NCI-H1436 treated with DMSO at 0.1 percent for 48 hours (cell line): ENCODE measurements at places on chromosomes 6 and 20.

DNA sequence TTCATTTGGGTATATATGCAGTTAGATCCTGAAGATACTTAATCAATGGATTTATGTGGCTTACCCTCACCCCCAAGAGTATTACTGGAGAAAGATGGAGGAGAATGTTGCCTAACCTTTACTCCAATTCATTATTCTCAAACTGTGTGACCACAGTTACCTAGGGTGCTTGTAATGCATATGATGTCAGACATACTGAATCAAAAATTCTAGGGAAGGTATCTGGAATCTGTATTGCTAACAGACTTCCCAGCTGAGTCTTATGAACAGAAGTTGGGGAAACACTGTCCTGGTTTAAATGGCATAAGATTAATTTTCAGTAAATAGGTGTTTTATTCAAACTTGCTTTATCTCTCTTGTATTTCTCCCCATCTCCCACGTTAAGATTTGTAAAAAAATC lies 83.9 kb downstream of the PKIB start:
- no peak for DNase-seq

DNA sequence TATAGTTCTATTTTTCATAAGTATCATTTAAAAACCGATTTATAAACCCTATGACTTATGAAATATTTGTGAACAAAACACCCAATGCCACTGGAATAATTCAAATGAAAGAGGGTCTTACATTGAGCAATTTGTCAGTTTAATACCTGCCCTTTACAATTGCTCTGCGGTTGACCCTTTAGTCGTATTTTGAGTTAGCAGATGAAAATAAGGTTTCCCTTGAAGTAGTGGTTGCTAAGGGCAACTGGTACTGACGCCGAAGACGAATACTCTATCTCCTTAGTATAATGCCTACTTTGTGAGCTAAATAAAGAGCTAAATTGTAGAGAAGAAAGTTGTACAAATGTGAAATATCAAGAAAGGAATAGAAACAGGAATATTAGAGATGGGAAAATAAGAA lies 69.4 kb downstream of the KCNQ5 start:
- no peak for DNase-seq

- no peak for DNase-seq
Observed at GRCh38 chr6:125451750-125452149, 150.0 kb upstream of the HDDC2 start.

DNA sequence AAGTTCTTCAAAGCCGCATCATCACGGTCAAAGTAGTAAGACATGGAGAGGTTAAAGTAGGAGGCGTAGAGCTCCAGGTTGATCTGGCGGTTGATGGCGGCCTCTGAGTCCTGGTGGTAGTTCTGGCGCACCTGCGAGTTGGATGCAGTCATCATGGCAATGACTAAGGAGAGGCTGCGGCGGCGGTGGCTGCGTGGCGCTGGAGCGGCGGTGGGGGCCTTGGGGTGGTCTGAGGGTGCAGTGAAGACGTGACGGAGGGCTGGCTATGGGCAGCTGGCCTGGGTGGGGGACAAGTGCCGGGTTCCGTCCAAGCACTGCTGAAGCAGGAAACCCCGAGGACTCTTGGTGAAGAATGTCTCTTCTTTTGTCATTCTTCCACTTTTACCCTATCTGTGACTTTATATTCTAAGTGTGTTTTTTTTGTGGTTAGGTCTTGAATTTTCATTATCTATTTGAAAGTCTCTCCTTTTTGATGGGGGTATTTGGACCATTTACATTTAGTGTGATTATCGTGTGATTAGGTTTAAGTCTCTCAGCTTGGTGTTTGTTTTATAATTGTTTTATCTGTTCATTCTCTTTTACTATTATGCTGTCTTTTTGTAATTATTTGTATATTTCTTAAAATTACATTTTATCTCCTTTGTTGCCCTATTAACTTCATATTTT lies 94.6 kb downstream of the TFAP2B start:
- no peak for DNase-seq

GRCh38 chr6:108114841-108115597 lies 40.5 kb upstream of the OSTM1 start:
- no peak for DNase-seq

GRCh38 chr6:161281092-161281491 lies 7.2 kb upstream of the AGPAT4 start:
- no peak for DNase-seq

GRCh38 chr6:163529605-163530004 lies 115.1 kb downstream of the QKI start:
- no peak for DNase-seq

- no peak for DNase-seq
Observed at GRCh38 chr20:44536175-44536574, 14.3 kb upstream of the SERINC3 start.

DNA sequence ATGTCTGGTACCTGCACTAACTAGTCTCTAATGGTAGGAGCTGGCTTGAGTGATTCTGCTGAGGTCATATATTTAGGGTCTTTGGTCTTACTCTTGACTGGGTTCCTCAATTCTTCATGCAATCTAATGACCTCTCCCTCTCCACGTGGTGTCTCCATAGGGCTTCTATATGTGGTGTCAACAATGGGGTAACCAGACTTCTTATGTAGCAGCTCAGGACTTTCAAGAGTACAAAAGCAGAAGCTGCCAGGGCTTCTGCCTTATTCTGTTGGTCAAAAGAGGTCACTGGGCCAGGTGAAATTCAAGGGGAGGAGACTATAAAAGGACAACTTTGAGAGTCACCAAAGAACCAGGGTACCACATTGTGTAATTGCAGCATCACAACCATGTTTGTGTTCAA lies 54.3 kb downstream of the NUS1 start:
- DNase-seq, result no peak

DNA sequence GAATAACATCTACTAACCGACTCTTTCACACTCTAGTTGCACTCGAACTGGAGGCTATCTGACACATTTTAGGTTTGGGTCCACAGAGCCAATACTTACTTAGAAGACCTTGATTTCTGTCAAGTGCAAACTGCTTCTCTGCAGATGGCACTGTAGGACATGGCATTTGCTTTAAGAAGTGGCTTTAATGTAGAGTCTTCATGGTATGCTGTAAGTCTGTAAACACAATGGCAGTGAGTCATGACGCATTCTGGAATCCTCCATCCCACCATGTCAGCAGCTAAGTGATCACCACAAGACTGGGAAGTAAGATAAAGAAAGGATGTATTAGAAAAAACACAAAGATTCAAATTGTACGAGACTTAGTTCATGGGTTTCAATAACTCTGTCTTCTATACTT lies 377.0 kb upstream of the NOX3 start:
- DNase-seq, result no peak

GRCh38 chr20:45128099-45128498 lies 3.8 kb upstream of the WFDC12 start:
- DNase-seq, result no peak

GRCh38 chr6:12132351-12133222 lies 120.5 kb downstream of the HIVEP1 start:
- no peak for DNase-seq

DNA sequence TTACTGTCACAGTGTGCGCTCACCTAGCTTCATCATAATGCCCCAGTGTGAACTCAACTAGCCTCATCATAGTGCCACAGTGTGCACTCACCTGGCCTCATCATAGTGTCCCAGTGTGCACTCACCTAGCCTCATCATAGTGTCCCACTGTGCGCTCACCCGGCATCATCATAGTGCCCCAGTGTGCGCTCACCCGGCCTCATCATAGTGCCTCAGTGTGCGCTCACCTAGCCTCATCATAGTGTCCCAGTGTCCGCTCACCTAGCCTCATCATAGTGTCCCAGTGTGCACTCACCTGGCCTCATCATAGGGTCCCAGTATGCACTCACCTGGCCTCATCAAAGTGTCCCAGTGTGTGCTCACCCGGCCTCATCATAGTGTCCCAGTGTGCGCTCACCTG lies 10.6 kb downstream of the TMEM242 start:
- DNase-seq, result no peak

DNA sequence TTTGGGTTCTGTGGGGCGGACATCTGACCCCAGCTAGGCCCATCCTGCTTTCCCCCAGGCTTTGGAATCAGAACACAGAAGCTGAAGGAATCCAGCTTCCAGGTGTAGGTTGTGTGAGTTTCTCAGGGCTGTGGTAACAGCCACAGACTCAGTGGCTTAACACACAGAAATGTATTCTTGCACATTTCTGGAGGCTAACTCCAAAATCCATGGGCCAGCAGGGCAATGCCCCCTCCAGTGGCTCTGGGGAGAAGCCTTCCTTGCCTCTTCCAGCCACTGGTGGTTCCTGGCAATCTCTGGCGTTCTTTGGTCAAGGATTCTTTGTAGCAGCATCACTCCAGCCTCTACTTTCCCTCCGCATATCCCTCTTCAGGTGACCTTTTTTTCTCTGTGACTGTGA lies 1.3 kb upstream of the EMILIN3 start:
- DNase-seq, result no peak

GRCh38 chr20:697826-698225 lies 22.2 kb upstream of the SCRT2 start:
- no peak for DNase-seq

DNA sequence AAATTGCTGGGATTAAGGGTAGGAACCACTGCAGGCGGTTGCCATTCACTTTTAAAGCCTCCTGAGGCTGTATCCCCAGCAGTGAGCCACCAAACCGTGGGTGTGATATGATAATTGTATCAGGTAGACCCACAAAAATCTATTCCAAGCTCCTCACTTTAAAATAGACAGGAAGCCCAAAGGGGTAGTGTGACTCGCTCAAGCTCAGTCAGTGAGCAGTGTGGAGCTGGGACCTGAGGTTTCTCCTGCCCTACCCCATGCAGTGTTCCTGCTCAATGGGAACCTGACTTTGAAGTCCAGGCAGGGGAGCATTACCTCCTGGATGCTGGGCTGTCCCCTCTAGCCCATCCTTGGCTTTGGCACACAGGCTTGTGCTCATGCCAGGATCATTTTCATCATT lies 14.9 kb upstream of the MAPRE1 start:
- no peak for DNase-seq

- no peak for DNase-seq
Observed at GRCh38 chr6:25054469-25054868, 118.7 kb upstream of the RIPOR2 start.

- DNase-seq, result no peak
Observed at GRCh38 chr6:29919506-29920445, 22.6 kb upstream of the HLA-A start.

GRCh38 chr6:32529697-32530430 lies at the start of gene HLA-DRB5:
Gene HLA-DRB5, minus strand, starts transcription at chr6:32530287. Its CDS starts 63 bp downstream, at chr6:32530224.
- DNase-seq, result no peak

- DNase-seq, result no peak
Observed at GRCh38 chr6:147869201-147869600, 360.7 kb downstream of the SAMD5 start.

GRCh38 chr20:49784291-49784690 lies 28.3 kb upstream of the SLC9A8 start:
- no peak for DNase-seq

DNA sequence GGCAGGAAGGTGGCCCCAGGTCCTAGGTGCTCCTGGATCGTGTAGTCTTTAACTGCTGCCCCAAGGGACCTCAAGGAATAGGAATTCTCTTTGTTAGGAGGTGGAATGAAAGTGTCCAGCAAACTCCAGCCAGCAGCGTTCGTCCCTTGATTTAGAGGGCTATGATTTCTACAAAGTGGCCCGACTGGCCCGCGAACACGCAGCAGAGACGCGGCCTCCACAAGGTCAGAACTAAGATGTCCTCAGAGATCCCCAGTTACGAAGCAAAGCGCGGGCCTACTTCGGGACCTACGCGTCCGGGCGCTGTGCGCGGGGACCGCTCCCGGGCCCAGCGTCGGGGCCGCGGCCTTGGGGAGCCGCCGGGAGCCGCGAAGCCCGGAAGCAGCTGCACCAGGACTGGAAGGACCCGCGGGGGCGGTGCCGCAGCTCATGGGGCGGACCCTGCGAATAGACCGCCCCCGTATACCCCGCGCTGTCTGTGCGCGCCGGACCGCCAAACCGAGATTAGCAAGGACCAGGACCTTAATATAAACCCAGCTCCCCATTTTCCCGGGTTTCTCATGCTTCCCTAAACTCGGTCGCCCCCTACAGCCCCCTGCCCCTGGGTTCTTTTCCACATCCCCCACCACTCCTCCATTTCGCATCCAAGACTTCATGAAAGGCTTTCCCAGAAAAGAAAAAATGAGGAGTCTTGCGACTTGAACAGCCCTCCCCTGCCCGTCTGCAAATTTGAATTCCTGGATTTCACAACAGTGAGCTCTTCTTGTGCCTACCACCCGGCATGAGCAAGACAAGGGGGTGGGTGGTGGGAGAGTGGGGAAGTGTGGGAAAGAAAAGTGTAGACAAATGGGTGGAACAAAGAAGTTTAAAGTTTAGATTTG lies at the start of gene C6orf47:
TSS of gene C6orf47 (minus strand) at position 398 of the 881 bp plus-strand sequence. CDS start 831 bp downstream, outside the sequence.
- DNase-seq, result no peak

GRCh38 chr6:142470421-142470820 lies 168.6 kb downstream of the ADGRG6 start:
- no peak for DNase-seq

DNA sequence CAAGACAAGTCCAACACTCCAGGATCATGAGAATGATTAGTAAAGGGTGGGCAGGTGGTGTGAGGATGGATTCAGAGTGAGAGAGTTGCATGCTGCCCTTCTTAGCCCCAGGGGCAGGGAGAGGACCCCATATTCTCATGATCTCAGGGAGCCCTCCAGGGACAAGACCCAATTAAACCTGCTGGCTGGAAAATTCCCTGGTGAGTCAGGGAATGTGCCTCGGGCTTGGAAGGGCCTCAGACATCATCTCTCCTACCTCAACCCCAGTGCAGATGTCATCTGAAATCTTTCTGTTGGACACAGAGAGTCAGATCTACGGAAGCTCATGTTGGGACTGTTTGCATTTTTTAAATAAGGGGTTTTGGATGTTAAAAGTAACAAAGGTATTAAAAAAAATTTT lies 9.2 kb upstream of the SIRPD start:
- no peak for DNase-seq

- no peak for DNase-seq
Observed at GRCh38 chr6:79115553-79116182, 37.6 kb upstream of the PHIP start.

GRCh38 chr20:2446845-2447244 lies 23.7 kb downstream of the SNRPB start:
- no peak for DNase-seq

GRCh38 chr6:96532399-96532798 lies 10.8 kb downstream of the UFL1 start:
- DNase-seq, result no peak

- DNase-seq, result no peak
Observed at GRCh38 chr20:47773371-47773786, 11.9 kb downstream of the SULF2 start.

GRCh38 chr6:56243518-56244070 lies 3.8 kb downstream of the COL21A1 start:
- DNase-seq, result no peak
